Dermis microvascular lymphatic vessel endothelial cell (primary cell): ENCODE measurements at places on chromosomes 7 and 10. TPM values are rescaled to one million over a fixed set of nuclear protein-coding genes. Genes with fewer than 3 reads are reported as not detected.

Gene MKI67
- total RNA-seq: 9.0 and 15.4 TPM in 2 replicates

Gene MMD2
- not detected in 2 replicates for total RNA-seq

Gene PPRC1
- total RNA-seq: 6.5 and 9.1 TPM in 2 replicates

Gene FAM13C
- 2.3 and 3.3 TPM in 2 replicates for total RNA-seq

Gene AHCYL2
- 4.0 and 7.6 TPM in 2 replicates for total RNA-seq

- DNase-seq: no peak
Measured at GRCh38 chr7:32921896-32922295, 30.3 kb upstream of the KBTBD2 start.
